HCT116 (cell line): ENCODE measurements at places on chromosomes 16 and 17. TPM values are rescaled to one million over a fixed set of nuclear protein-coding genes. Genes with fewer than 3 reads are reported as not detected.

DNA sequence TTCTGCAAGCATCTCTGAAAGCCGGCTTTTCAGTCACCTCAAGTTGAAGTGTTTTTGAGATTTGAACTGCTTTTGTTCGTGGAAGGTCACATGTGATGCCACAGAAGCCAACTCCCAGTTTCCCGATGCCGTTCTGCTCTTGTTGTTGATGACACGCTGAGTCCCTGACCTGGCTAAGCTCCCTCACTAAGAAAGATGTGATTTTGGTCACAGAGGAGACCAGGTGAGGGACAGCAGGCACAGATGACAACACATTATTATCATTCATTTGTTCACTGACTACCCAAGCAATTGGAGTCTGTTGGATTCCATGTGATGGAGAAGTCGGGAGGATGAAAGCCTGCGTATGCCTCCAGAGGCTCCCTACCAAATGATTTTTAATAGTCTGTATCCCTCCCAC lies 822.4 kb upstream of the RBFOX1 start:
- DNase-seq: no peak

- no peak for DNase-seq
Observed at GRCh38 chr17:62905233-62905632, 60.8 kb upstream of the TANC2 start.

DNA sequence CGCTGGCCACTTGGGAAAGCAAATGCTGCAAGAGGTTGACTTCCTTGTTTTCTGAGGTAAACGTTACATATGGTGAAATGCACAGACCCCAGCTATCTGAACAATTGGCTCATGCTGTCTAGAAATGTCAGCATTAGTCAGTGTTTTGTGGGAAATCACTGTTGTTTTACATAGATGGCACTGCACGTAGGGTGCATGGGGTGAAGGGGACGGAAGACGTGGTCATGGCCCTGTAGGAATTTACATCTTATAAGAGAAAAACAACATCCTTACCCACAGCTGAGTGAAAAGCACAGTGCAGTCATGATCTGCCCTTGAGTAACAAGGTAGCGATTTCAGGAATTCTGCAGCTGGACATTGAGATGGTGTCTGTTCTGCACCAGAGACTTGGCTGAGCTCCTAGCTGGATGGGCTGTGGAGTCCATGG lies 15.2 kb downstream of the RPTOR start:
- DNase-seq: no peak

GRCh38 chr17:63150994-63151464 lies 185.0 kb downstream of the TANC2 start:
- no peak for DNase-seq

DNA sequence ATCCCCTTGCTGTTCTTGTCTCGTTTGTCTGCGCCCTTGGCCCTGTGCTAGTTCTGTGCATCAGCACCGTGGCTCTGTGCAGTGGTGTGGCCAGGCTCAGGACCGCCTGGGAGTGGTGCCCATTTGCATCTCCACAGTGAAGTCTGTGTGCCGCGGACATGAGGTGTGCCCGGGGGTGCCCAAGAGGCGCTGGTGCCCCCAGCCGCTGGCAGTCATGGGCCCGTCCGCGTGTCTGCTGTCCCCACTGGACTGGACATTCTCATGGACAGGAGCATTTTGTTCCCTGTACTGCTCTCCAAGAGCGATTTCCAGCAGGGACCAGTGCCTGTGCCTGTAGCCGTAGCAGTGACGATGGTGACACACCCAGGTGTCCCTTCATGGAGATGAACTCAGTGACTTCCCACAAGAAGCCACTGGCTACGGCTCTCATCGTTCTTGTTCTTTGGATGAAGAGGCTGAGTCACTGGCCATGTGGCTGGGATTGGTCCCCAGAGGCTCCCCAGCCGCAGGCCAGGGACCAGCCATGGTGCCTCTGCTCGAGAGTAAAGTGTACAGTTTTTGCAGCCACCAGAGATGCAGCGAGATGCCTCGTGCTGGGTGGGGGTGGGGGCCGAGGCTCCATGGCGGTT lies 13.0 kb upstream of the MC1R start:
- DNase-seq: no peak

DNA sequence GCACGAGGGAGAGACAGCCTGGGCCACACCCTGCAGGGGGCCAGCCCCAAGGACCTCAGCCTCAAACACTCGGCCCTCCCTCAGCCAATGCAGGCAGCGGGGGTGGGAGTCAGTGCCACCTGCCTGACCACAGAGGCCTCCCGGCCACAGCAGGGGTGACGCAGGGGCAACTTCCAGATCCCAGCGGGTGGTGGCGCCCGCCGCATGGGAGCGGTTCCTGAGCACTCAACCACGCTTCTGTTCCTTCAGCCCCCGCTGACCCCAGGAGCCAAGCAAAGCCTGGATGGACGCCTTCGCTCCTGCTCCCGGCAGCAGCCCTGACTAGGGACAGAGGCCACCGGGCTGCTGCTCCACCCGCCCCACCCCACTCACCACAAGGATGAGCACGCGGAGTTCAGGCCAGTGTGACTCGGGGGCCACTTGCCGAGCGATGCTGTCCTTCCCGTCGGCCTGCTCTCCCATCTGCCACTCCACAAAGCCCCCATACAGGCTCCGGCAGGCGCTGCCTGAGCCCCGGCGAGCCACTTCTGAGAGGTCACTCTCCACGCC lies 5.0 kb upstream of the CYBA start:
- DNase-seq: no peak

- no peak for DNase-seq
Observed at GRCh38 chr16:46612121-46612520, 9.1 kb downstream of the SHCBP1 start.

- no peak for DNase-seq
Observed at GRCh38 chr16:70649300-70649699, 2.9 kb downstream of the IL34 start.

DNA sequence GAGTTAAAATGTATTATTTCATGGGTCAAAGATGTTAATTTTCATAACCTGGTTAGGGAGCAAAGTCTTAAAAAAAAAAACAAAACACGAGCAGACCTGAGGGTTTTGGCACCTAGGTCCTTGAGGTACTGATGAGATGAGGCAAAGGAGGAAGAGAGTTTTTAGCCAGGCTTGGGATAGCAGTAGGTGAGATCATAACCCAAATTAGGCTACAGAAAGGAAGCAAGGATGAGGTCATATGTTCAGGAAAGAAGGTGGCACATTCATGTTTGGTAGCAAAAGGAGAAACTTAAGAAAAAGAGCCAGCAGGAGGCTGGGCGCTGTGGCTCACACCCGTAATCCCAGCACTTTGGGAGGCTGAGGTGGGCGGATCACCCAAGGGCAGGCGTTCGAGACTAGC lies 2.8 kb downstream of the ATXN1L start:
- DNase-seq: no peak

- DNase-seq: peak; percentile 72
Observed at GRCh38 chr17:68089881-68090280, 54.3 kb downstream of the KPNA2 start.

DNA sequence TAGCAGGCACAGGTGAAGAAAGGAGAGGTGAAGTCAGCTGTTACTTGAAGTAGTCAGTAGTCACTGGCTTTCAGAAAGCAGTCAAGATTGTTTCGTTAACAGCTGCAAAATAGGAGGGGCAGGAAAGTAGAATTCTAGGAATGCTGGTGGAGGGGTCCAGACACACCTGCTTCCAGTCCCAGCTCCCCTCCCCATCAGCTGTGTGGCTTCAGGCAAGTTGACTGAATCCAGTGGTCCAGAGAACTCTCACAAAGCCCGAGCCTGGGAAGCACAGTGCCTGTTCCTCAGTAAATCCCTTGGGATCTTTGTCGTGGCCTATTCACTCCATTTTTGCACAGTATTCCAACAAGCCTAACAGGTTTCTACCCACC lies 4.6 kb upstream of the SOCS1 start:
- DNase-seq: no peak

DNA sequence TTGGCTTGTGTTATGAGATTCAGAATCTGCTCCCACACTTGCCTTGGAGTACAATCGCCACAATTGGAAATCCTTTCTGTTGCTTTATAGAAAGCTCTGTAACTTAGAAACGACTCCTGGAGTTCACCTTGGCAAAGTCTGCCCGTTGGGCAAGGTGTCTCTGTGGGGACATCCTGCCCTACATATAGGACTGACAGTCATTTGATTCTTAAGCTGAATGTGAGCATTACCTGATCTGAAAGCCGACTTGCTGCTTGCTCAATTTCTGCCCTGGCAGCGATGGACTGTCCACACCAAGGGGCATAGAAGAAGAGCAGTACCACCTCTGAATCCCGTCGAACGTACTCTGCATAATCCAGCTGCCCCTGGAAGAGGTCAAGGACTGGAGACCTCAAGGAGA lies 6.9 kb downstream of the TXNDC11 start:
- DNase-seq: no peak

- no peak for DNase-seq
Observed at GRCh38 chr16:19805459-19806162, 79.0 kb downstream of the GPRC5B start.

DNA sequence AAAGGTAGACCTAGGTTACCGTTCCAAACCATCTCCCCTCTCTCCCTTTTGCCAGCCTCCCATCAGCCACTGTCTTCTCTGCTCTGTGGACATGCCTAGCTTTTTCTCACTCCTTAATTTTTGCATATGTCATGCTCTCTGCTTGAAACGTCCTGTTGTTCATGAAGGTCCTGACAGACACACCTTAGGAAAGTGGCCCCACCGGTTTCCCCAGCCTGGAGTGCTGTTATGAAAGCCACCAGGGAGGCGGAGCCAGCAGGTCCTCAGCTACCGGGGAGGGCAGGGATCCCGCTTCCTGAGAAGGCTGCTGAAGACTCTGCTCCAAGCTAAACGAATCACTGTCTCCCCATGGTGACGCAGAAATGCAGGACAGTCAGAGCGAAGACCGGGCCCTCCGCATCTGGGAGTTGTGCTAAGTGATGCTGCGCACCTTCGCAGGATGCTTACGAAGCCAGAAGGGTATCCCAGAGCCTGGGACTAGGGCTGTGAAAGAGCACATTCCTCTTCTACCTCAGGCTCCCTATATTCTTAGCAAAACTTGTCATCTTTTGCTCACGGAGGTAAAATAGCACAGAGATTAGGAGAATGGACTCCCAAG lies 2.3 kb upstream of the SLC16A11 start:
- peak; percentile 71 for DNase-seq

DNA sequence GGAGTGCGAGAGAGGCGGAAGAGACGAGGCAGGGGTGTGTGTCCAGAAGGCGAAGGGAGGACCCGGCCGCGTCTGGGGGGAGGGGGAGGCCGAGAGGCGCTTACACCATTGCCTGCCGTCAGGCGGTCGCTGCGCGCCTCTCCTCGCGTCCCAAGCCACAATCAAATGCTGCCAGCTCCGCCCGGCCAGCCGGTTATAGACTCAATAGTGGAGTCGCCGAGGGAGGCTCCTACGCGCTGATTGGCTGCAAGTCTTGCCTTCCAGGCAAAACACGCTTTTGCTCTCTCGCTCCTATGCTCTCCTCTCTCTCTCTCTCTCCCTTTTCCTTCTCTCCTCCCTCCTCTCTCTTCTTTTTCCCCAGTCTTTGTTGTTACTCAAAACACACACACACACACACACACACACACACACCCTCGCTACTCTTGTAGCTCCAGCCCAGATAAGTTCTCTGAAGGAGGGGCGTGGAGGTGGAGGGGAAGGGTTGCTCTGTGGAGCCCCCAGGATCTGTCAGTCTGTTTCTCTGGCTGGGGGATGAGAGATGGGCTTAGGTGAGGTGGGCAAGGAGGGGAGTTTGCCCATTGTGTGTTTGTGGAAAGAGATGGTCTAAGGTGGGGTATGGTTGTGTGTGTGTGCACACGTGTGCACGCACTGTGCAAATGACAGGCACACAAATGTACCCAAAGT lies at the start of gene DLX3:
DLX3 (minus strand) TSS at position 170 of the 684 bp plus-strand sequence. CDS start 226 bp downstream, outside the sequence.
- DNase-seq: no peak

DNA sequence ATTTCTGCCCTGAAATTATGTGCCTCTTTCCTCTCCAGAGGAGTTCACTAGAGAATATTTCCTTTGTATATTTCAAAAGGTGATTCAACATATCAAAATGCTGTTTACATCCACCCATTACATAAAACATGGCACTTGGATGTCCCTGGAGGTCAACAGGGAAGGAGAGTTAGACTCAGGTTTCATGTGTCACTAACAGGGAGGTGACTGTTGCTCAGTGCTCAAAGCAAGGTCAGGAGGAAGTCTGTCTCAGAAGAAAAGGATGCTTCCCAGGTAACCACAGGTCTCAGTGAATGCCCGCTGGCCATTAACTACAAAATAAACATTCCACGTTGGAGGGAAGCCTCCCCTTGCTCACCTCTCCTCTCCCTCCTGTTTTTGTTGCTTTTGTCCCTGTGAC lies 198.6 kb downstream of the AXIN2 start:
- no peak for DNase-seq

ZACN gene
- total RNA-seq: not detected

CHST5 gene
- 0.32 TPM for total RNA-seq

TP53TG3 gene
- total RNA-seq: not detected

GSG1L2 gene
- not detected for total RNA-seq

COG4 gene
- total RNA-seq: 54.2 TPM

CLEC19A gene
- total RNA-seq: not detected
